ENCODE measurements at places on chromosomes 3 and 15.

- DNase-seq = no peak
Measured at GRCh38 chr15:25691544-25692430, 171.3 kb downstream of the ATP10A start.

GRCh38 chr15:39580485-39581241 lies at the start of gene THBS1:
THBS1 (plus strand) TSS chr15:39581079; CDS start chr15:39581858, 779 bp downstream.
- DNase-seq = peak; percentile 52

DNA sequence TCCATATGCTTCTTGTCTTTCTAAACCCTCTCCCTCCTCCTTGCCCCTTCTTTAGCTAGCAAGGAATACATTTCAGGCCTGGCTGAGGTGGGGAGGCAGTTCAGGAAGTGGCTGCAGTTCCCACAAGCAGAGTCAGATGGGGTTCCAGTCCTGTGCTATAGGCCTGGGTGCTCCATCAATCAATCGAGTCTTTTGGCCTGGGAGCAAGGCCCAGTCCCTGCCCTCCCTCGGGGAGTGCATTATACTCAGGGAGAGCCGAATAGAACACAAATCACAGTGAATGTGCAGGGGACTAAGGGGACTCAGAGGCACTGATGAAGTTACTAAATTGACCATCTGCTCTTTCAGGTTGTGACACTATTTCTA lies 58.0 kb upstream of the HERC1 start:
- DNase-seq = no peak

GRCh38 chr15:90419738-90420406 lies 31.8 kb downstream of the IQGAP1 start:
- DNase-seq = no peak

DNA sequence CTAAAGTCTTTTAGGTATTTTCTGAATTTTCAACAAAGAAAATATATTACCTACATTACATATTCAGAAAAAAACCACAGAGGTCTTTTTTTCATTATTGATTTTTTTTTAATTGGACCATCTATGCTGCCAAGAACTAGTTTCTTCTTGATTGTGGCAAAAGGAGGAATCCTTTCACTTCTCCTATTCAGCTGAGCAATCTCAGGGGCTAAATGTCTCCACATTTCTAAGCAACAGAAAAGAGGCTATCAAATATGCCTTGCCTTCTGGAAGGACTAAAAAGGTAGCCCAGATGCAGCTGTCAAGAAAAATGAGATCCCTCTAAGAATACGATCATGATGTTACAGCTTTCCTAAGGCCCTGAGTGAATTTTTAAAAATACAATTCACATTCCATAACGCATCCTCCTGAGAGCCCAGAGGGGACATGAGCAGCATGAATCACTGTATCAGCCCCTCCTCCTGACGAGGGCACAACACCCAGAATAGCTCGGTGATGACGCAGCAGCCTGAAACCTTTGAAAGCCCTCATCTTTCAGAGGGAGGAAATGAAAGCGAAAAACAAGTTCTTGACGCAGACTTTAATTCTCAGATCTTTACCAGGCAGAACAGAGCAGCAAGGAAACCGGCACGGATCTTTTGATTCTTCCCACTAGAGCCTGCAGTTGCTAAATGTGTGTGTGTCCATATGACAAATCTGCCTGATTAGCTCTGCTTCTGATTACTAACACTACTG lies 24.6 kb downstream of the RUBCN start:
- DNase-seq = peak; percentile 87

- no peak for DNase-seq
Measured at GRCh38 chr3:181839916-181840297, 128.2 kb downstream of the SOX2 start.

- no peak for DNase-seq
Measured at GRCh38 chr15:74201710-74202420, 722 bp downstream of the STRA6 start.

DNA sequence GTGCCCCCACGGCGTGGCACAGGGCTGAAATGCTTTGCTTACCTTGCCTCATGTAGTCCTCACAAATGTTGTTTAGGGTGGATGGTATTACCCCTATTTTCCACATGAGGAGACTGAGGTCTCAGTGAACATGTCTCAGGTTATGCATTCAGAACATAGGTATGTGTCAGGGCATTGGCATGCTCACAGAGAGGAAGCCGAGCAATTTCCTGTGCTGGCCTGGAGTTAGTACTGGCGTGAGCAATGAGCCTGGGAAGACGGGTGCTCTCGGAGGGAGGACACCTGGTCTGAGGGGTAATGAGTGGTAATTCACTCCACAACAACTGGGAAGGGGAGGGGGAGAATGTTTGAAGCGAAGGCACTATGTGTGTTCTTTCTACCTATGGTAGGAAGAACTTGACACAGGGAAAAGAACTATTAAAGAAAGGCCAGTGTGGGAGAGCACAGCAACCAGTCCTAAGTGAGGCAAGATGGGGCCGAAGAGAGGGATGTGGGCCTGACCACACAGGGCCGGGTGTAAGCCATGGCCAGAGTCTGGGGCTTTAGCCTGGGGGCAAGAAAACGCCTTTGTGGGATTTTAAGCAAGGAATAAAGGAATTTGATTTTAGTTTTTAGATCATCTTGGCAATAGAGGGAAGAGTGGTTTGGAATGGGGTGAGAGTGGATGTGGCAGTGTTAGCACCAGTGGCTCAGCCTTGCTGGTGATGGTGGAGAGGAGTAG lies 4.9 kb upstream of the FAM131A start:
- DNase-seq = no peak

GRCh38 chr3:160617636-160618035 lies 52.3 kb upstream of the KPNA4 start:
- no peak for DNase-seq

- no peak for DNase-seq
Measured at GRCh38 chr3:22609139-22609538, 594.0 kb upstream of the UBE2E2 start.

DNA sequence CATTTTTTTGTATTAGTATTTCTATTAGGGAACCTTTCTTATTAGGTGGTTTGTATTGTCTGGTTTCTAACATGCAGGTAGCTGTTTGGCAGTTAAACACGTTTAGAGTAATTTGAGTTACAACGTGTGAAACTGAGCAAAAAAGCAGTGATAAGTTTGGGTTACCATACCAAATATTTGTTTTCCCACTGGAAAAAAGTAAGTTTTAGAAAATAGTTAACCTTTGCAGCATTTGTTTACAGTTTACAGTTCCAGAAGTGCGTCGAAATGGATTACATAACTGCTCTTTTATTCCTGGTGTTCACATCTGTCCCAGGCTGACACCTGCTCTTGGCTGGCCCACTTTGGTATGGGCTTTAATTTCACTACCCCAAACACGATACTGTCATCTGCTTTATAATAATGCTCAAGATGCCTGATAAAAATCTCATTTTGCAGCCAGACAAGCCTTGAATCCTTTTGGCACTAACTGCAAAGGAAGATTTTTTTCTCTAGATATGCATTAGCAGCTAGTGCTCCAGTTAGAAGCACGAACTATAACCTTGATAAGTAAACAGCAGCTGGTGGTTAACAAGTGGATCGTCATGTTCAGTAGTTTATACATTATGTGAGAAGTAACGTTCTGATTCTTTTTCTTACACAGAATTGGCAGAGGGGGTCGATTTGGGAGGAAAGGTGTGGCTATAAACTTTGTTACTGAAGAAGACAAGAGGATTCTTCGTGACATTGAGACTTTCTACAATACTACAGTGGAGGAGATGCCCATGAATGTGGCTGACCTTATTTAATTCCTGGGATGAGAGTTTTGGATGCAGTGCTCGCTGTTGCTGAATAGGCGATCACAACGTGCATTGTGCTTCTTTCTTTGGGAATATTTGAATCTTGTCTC lies 5.3 kb downstream of the EIF4A2 start:
- no peak for DNase-seq

DNA sequence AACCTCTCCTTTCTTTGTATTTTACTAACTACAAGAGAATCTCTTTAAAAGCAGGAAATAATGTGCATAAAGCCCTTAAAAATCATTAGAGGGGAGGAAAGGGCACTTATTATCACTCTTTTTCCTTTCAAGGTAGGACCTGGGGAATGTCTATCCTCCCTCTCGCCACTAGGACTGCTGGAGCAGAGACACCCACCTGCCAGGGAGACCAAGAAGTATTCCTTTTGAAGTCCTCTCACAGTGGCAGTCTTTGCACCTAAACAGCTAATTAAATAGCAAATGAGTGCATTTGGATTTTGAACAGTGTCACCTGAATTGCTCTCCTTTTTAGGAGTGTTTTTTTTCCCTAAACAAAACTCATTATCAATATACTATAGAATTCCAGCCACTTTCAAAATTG lies 874.1 kb downstream of the ZPLD1 start:
- DNase-seq = no peak

DNA sequence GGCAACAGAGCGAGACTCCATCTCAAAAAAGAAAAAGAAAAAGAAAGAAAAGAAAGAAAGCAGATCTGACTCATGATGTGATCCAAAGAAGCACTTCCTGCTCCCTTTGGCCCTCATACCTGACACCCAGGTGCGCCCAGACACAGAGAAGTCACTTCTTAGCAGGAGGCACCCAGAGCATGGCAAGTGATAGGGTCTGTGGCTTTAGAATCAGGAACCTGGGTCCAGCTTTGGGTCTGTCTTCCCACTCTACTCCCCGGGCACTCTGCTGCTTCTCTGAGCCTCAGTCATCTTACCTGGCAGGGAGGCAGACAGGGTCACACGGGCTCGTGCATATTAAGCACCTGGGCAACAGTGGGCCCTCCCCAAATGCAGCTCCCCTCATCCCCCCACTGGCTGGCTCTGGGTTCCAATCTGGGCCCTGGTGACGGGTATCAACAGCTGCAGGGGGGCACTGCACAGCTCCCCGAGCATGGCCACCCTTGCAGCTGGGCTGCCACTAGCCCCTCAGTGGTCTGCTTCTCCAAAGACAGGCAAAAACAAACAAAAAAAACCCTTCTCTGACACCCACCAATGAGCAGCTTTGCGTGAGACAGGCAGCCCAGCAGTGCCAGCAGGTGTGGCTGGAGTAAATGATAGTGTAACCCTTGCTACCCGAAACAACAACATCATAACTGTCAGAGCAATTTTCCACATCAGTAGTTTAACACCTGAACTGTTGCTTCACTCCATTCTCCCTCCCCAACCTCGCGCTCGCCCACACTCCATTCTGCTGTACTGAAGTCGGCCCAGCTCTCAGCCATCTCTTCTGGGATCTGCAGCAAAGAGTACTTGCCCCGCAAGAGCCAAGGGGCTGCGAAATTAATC lies 99.8 kb downstream of the MEGF11 start:
- DNase-seq = no peak

GRCh38 chr3:28682121-28682520 lies 333.5 kb upstream of the AZI2 start:
- no peak for DNase-seq

GRCh38 chr3:146468234-146468633 lies 1.1 kb downstream of the PLSCR2 start:
- no peak for DNase-seq

DNA sequence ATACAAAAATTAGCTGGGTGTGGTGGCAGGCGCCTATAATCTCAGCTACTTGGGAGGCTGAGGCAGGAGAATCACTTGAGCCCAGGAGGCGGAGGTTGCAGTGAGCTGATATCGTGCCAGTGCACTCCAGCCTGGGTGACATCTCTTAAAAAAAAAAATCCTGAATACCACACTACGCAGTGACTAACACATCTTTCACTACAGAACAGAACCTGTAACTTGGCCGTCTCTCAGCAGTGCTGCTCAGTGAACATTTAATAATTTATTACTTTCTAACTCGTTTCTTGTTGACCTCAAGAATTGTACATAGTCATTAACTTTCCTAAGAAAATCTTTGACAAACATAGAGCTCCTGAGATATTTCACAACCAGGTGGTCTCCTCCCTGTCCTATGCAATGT lies 3.8 kb downstream of the GREM1 start:
- DNase-seq = no peak

DNA sequence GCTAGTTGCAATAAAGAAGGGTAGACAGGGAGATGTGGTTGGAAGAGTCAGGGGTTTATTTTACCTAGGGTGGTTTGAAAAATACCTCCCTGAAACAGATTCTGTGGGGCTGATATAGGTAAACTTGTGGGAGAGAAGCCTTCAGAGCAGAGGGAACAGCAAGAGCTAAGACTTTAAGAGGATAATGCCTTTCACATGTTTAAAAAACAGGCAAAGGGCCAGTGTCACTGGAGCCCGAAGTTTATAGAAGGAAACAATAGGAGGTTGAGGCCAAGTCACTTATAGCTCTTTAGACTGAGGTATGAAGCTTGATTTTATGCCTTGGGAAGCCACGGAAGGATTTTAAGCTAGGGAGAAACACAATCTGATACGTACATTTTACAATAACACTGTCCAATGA lies 448.7 kb downstream of the TAFA4 start:
- DNase-seq = no peak

- DNase-seq = no peak
Measured at GRCh38 chr3:106687905-106688304, 689.3 kb upstream of the CCDC54 start.

GRCh38 chr3:126982471-126983175 lies at the start of gene PLXNA1:
PLXNA1 (plus strand) TSS chr3:126983115; CDS start chr3:126988594, 5,479 bp downstream.
- peak; percentile 84 for DNase-seq

DNA sequence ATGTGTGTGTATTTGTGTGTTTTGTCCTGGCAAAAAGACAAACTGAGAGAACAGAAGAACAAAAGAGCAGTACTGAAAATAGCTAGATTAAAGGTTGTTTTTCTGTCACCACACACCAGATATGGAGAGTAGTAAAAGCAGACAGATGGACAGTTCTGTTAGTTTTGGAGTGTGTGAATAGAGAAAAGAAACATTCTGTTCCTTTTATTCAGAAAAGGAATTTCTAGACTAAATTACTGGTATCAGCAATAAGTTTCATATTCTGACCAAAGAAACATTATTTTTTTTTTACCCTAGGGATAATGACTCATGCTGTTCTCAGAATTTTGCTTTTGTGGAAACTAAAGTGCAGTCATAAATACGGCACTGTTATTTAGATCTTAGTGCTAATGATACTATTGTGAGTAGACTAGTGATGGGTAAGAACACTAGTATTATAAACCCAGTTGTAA lies 32.9 kb downstream of the PIK3CA start:
- DNase-seq = no peak

- DNase-seq = no peak
Measured at GRCh38 chr3:187005827-187006481, 75.6 kb downstream of the ST6GAL1 start.

DNA sequence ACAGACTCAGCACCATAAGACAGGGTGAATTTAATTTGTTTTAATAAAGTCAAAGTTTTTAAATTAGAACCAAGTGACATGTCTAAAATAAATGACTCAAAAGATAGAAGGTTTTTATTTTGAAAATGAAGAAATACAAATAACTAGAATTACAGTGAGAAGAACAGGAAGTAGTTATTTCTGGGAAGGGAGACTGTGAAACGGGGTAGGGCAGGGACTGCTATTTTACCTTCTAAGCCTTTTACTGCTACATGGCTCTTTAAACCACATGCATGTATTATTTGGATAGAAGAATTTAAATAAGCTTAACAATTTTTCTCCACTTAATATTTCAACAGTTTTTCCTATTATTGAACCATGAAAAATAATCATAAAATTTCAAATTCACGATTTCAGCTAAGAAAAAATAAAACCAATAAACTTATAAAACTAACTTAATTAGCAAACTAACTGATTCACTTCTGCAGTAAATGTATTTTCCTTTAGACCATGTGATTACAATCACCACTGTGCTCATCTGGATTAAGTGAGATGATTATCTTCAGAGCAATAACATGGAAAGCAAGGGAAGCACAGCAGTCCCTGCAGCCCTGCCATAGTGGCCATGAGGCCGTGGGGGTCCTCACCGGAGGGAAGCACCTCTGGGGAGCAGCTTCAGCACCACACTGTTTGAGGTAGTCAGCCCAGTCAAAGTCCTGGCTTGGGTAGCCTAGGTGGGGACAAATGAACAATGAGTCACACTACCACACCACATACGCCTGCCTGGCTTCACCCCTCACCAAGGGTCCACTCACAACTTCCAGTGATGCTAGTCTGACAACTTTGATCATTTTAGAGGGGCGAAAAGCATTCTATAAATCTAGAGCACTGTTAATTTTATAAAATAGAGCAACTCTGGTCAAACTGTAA lies 28.3 kb upstream of the STIMATE start:
- no peak for DNase-seq
